Retinal pigment epithelial cell (primary cell): ENCODE measurements at places on chromosomes 11 and 22.

GRCh38 chr11:83480251-83480650 lies 194.1 kb upstream of the CCDC90B start:
- no peak for DNase-seq

- no peak for DNase-seq
Measured at GRCh38 chr11:122158171-122158570, 42.2 kb upstream of the BLID start.

GRCh38 chr11:69950120-69950519 lies 128.0 kb upstream of the ANO1 start:
- DNase-seq, result no peak

- no peak for DNase-seq
Measured at GRCh38 chr11:126281666-126282175, 1.2 kb upstream of the TIRAP start.

- no peak for DNase-seq
Measured at GRCh38 chr11:72605973-72606747, 68.1 kb downstream of the PDE2A start.

- no peak for DNase-seq
Measured at GRCh38 chr11:43947003-43947500, 4.6 kb downstream of the C11orf96 start.

DNA sequence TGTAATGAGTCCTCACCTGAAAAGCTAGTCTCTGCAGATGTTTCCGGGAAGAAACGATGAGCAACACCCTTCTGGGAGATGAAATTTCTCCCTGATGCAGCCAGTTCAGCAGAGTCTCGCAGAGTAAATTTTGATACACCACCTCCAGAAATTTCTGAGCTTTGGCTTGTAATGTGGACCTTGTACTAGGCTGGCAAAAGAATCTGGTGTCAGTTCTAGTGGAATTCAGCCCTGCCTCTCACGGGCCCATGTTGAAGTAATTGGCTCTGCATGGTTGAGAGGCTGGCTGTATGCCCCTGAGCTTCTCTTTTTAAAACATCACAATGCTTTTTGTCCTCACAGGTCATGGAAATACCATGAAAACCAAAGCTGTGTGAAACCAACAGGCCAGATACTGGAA lies at the start of gene GLYAT:
GLYAT (minus strand) TSS at position 125 of the 400 bp plus-strand sequence. CDS start 7,447 bp downstream, outside the sequence.
- no peak for DNase-seq

DNA sequence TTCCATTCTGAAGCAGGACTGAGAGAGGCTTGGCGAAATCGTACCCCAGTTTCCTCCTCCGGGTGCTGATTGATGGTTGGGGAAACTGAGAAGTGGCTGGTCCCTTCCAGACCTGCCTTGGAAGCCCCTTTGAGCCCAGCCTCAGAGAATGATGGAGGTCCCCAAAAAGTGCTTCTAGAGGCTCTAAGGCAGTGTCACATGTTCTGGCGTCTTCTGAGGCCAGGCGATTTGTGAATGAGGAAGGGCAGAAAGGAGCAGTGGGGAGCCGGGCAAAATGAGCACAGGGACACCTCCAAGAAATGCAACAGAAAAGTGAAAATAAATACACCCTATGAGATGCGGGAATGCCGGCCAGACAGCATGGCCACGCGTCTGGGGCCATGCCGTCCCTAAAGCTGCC lies 1.0 kb upstream of the LIF start:
- no peak for DNase-seq

DNA sequence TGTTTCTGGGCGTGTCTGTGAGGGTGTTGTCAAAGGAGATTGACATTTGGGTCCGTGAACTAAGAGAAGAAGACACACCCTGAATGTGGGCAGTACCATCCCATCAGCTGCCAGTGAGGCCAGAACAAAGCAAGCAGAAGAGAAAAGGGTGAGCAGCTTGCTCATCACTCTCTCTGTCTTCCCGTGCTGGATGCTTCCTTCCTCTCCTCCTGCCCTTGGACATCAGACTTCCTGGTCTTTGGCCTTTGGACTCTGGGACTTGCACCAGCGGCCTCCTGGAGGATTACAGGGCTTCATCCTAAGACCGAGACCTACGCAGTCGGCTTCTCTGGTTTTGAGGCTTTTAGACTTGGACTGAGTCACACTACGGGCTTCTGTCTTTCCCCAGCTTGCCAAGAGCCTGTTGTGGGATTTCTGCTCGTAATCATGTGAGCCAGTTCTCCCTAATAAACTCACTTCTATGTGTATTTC lies 18.8 kb downstream of the APOL2 start:
- DNase-seq, result no peak

GRCh38 chr11:35045236-35045820 lies 93.6 kb upstream of the CD44 start:
- DNase-seq, result no peak

DNA sequence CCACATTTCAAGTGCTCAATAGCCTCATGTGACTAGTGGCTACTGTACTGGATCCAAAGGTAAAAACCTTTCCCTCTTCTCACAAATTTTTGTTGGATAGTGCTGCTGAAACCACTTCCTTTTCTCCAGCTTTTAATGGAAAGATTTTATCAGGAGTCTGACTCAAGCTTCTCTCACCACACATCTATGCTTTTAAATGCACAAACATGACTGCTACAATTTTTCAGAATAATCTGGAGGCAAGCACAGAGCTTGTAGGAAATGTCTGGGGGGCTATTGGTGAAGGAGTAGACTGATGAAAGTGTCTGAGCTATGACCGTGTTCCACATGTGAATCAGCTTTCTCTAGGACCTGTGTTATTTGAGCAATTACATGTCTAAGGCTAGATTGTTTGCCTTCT lies 101.1 kb upstream of the FAT3 start:
- DNase-seq, result no peak

DNA sequence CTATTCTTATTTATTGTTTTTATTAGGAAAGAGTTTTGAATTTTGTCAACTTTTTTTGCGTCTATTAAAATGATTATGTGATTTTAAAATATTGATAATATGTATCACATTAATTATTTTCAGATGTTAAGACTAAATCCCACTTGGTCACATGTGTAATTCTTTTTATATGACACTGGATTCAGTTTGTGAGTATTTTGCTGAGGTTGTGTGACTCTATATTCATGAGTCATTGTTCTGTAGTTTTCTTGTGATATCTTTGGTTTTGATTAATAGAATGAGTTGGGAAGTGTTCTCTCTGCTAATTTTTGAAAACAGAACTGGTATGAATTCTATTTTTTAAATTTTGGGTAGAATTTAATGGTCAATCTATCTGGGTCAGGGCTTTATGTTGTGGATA lies 317.9 kb downstream of the ETS1 start:
- no peak for DNase-seq

DNA sequence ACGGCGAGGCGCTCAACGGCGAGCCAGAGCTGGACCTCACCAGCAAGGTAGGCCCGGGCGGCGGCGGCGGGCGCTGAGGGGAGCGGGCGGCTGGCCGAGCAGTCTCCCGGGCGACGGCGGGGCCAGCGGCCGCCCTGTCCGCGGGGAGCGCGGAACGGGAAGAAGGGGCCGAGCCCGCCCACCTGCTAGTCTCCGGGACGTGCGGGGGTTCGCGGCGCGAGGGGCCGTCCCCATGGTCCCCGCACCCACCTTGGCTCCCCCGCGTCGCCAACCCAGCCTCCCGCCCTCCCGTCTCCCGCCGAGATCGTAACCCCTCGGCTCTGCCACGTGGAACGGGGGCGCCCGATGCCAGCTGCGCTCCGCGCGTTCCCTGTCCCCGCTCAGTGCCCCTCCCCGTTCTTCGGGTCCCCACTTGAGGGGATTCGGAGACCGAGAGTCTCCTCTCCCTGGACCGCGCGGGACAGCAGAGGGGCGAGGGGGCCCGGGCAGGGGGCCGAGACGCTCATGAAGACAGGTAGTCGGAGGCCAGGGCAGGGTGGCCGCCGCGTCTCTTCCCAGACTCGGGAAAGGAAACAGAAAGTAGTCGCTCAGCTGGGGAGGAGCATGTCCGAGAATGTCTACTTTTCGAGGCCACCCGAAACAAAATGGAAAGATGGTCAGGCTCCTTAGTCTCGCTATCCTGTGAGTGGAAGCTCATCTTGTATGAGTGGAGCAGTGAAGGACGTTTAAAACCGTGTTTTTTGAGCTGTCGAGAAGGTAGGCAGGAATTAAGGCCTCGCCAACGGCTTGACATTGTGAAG lies 557 bp downstream of the GTPBP1 start:
- no peak for DNase-seq

DNA sequence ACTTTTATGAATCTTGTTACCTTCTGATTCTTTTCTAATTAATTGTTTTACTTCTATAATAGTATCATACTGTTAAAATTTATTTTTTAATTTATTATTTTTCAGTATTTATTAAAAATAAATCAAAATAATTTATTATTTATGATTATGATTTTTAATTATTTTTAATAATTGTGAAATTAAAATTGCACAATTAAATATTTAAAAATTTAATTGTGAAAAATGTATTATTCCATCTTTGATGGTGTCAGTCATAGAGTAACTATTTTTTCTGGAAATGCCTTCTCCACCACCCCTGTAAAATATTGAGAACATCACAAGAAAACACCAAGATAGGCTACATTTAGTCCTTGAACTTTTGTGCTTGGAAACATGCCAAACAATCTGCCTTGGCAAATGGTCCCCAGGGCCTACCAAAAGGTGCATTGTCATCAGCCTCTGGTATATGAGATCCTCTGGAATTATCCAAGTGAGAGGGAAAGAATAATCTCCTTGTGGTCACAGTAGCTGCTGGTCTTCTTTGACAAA lies at the start of gene OR8H2:
OR8H2 (plus strand) TSS at position 478 of the 528 bp plus-strand sequence. CDS start 1,356 bp downstream, outside the sequence.
- DNase-seq, result no peak

DNA sequence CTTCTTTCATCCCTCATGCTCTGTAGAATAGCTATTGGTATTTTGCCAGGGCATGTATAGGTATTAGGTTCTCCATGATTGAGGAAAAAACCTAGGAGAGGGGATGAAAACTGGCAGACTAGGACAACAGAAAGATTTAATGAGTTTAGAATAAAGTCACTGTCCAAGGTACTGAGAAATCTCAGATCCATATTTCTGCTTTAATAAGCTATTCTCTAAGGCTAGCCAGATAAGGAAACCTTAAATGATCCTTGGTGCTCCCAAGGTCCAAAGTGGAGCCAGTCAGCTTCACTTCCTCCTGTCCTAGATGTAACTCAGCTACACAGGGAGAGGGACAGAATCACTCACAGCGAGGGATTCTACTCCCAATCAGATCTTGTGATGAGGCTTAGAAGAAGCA lies 13.7 kb upstream of the CSNK2A3 start:
- DNase-seq, result no peak

- DNase-seq, result no peak
Measured at GRCh38 chr11:58807343-58807742, 37.2 kb downstream of the GLYATL2 start.

DNA sequence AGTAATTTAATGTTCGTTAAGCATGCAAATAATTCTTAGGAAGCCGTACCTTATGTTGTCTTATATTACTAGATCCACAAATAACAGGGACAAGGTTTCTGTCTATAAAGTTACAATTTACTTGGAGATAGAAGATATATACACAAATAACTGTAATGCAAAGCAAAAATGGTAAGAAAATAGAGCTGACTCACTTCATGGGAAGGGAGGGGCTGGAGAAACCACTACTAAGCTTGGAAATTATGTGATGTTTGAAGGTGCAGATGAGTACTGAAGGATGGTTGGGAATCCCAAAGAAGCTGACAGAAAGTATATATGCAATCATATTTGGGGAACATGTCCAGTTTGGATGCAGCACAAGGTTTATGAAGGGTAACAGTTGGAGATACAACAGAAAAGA lies 4.0 kb downstream of the NPAT start:
- DNase-seq, result no peak

DNA sequence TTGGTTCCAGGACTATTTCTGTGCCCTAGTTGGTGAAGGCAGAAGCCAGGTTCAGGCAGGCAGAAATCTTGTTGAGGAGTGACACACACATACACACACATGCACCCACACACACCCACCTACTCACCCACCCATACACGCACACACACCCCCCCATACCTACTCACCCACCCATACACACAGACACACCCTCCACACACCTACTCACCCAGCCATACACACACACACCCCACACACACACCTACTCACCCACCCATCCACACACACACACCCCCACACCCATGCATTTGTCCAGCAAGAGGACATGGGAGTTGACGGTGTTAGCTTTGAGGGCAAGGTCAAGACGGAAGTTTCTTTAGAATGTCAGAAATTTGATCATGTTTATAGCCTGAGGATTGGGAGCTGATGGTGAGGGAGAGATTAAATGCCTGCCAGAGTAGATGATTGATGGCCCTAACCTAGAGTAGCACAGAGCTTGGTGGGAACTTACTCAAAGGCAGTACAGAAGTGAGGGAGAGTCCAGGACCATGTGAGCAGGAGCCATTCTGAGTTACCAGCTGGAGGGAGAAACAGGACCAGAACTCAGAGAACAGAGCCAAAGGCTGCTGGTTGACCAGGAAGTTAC lies 68.9 kb downstream of the CYB5R2 start:
- DNase-seq, result peak; percentile 66

DNA sequence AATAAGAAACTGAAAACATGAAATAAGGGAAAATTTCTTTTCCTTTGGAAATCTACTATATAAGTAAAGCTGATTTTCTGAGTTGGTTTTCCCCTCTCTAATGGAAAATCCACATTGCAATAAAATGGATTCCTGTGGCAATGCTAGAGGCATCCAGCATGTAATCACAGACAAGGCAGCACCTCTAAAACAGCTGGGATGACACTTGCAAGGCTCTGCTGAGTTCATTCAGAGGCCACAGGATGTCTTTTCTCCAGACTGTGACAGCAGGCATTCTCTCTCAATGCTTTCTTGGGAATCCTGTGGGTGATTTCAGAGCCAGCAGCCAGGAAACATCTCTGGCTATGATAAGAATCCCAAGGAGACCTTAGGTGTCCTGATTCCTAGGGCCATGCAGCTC lies 201.3 kb upstream of the BLID start:
- DNase-seq, result no peak

DNA sequence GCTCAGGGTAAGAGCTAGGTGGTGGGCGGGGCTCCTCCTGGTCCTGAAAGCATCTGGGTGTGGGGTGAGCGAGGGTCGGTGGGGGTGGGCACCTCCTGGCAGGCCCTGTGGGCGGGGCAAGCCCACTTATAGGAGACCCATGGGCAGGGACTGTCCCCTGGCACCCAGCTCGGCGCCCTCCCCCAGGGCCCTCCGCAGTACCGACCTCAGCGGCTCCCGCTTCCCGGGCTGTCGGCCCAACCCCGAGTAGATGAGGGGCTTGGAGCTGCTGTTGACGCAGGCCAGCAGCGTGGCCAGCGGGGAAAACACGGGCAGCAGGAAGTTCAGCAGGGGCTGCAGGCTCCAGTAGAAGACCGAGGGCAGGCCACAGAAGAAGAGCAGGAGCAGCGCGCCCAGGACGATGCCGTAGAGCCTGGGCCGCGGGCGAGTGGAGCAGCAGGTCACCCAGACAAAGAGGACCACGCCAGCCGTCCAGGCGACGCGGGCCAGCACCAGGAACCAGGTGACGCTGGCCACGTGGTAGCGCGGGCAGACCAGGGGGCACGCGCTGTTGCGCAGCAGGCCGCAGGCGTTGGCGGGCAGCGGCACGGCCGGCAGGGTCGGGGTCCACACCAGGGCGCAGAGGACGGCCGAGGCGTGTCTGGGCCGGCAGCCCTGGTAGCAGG lies 663 bp downstream of the MRGPRG start:
- DNase-seq, result no peak
